A549 treated with DMSO at 1 μM for 4 hours (cell line): ENCODE measurements at places on chromosomes 11 and 22. TPM values are rescaled to one million over a fixed set of nuclear protein-coding genes. Genes with fewer than 3 reads are reported as not detected.

APOBEC3B gene
- total RNA-seq: 28.1 to 32.2 TPM (median 30.9 TPM) in 5 replicates

UNC93B1 gene
- 55.5 to 79.3 TPM (median 68.3 TPM) in 5 replicates for total RNA-seq

MTA2 gene
- total RNA-seq: 87.0 to 95.9 TPM (median 89.9 TPM) in 5 replicates

PTPMT1 gene
- total RNA-seq: 61.2 to 74.5 TPM (median 73.6 TPM) in 5 replicates

SPDYC gene
- not detected in 5 replicates for total RNA-seq

FAM227A gene
- total RNA-seq: 0.66 to 1.1 TPM (median 0.73 TPM) in 5 replicates

OR2AG2 gene
- 0.05 to 0.09 TPM (median 0.06 TPM) in 3 of 5 replicates, not detected in the others for total RNA-seq

C11orf42 gene
- total RNA-seq: not detected in 5 replicates

MS4A4E gene
- not detected in 5 replicates for total RNA-seq

GRAP2 gene
- total RNA-seq: not detected in 5 replicates

OLFML1 gene
- total RNA-seq: not detected in 5 replicates

MED15 gene
- 46.3 to 55.8 TPM (median 47.9 TPM) in 5 replicates for total RNA-seq

MS4A6A gene
- not detected in 5 replicates for total RNA-seq

C22orf15 gene
- total RNA-seq: not detected in 5 replicates

POU2AF3 gene
- total RNA-seq: 0.43 to 1.1 TPM (median 0.94 TPM) in 5 replicates

DAGLA gene
- 4.3 to 6.7 TPM (median 6.1 TPM) in 5 replicates for total RNA-seq

TRAF6 gene
- total RNA-seq: 6.7 to 8.1 TPM (median 7.8 TPM) in 5 replicates

ELMOD1 gene
- total RNA-seq: 0.18 to 0.34 TPM (median 0.32 TPM) in 5 replicates

TSPAN18 gene
- total RNA-seq: 1.8 to 3.0 TPM (median 2.6 TPM) in 5 replicates

CBLIF gene
- not detected in 5 replicates for total RNA-seq

SCO2 gene
- total RNA-seq: 2.6 to 8.0 TPM (median 5.4 TPM) in 5 replicates

ANKK1 gene
- total RNA-seq: 0.07 TPM in 2 of 5 replicates, not detected in the others

TREH gene
- total RNA-seq: 0.05 TPM in 1 of 5 replicates, not detected in the others

CDC42EP1 gene
- total RNA-seq: 31.6 to 40.9 TPM (median 36.9 TPM) in 5 replicates
